Kidney (tissue), 22 donors: ENCODE measurements at places on chromosomes 5 and 9. TPM values are rescaled to one million over a fixed set of nuclear protein-coding genes. Genes with fewer than 3 reads are reported as not detected.

- DNase-seq, result no peak
- no peaks in the 10 kb centered on the region for H3K27me3 ChIP-seq
- H3K4me1 ChIP-seq, result no peaks in the 10 kb centered on the region
- no peak overlapping the region for H3K4me3 ChIP-seq
- peaks cover 4% of the 10 kb centered on the region for H3K36me3 ChIP-seq
Observed at GRCh38 chr5:659496-660263, 33.5 kb downstream of the TPPP start.

GRCh38 chr9:101434998-101435397 is 576 bp downstream of the ALDOB start:
- H3K4me3 ChIP-seq, result peak overlapping the region; percentile 3
- H3K27ac ChIP-seq, result peak overlapping the region; percentile 70
- no peaks in the 10 kb centered on the region for H3K27me3 ChIP-seq
- H3K4me1 ChIP-seq, result no peaks in the 10 kb centered on the region
- no peak for DNase-seq

GRCh38 chr5:135239453-135240282 is 159.4 kb downstream of the MACROH2A1 start:
- DNase-seq, result peak; percentile 72
- no peaks in the 10 kb centered on the region for H3K27me3 ChIP-seq
- H3K36me3 ChIP-seq, result no peaks in the 10 kb centered on the region
- H3K27ac ChIP-seq, result no peak overlapping the region
- H3K4me3 ChIP-seq, result no peak overlapping the region
- H3K4me1 ChIP-seq, result no peaks in the 10 kb centered on the region

DNA sequence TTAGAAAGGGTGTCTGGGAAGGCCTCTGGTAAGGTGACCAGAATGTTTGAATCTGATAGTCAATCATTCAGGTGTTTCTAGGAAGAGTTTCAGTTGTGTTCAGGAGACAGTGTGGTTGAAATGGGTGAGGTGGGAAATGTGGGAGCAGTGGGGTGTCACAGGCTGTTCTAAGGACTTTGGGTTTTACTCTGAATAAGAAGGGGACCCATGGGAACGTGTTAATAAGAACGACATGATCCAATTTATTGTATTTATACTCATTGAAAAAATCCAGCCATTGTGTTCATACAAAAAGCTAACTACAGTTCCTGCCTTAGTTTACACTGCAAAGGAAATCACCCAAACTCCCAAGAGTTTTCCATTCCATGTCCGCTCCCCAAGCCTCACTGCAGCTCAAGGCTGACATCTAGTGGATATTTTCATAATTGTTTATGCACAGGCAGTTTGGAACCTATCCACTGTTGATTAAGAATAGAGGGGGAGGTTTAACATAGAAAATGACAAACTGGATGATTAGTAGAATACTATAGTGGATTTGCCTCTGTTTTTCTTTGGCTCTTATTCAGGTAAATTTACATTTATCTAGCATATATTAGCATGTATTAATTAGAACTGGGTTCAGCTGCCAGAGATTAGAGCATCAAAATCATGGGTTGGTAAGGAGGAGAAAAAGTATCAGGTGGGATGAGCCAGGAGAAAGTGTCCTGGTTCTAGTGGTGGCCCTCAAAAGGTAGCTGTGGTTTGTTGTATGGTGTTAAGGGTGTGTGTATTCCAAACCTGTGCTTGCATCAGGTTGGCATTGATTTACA is 17.7 kb downstream of the CAVIN4 start:
- H3K27me3 ChIP-seq, result no peaks in the 10 kb centered on the region
- no peak overlapping the region for H3K4me3 ChIP-seq
- DNase-seq, result peak; percentile 64
- peaks cover 5% of the 10 kb centered on the region for H3K4me1 ChIP-seq
- H3K27ac ChIP-seq, result no peak overlapping the region

GRCh38 chr9:93968451-93969327 is 13.5 kb upstream of the BARX1 start:
- DNase-seq, result no peak
- no peak overlapping the region for H3K4me3 ChIP-seq
- no peak overlapping the region for H3K27ac ChIP-seq
- H3K4me1 ChIP-seq, result no peaks in the 10 kb centered on the region
- no peaks in the 10 kb centered on the region for H3K27me3 ChIP-seq

- no peak for DNase-seq
- H3K4me3 ChIP-seq, result no peak overlapping the region
- no peaks in the 10 kb centered on the region for H3K27me3 ChIP-seq
- H3K36me3 ChIP-seq, result no peaks in the 10 kb centered on the region
Observed at GRCh38 chr9:34382054-34382453, 5.4 kb upstream of the MYORG start.

DNA sequence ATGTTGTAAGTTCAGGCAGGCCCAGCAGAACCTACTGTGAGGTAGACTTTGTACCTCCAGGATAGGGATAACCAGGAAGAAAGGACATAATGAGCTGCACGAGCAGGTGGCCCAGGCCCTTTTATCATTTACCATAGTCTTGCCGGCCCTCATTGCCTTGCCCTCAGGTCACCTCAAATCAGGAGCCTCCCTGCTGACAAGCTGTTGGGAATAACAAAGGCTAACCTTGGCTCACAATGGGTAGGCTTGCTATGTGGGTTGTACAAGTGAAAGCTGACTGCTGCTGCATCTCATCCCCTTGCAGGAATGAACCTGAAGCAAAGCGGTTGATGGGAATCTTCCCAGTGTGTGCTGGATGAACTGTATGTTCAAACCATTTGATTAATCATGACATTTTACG is 159.5 kb upstream of the ACTBL2 start:
- H3K27me3 ChIP-seq, result no peaks in the 10 kb centered on the region
- H3K4me1 ChIP-seq, result no peaks in the 10 kb centered on the region

- H3K36me3 ChIP-seq, result no peaks in the 10 kb centered on the region
- H3K4me3 ChIP-seq, result peak overlapping the region; percentile 86
- peak overlapping the region; percentile 43 for H3K27ac ChIP-seq
- peaks cover 20% of the 10 kb centered on the region for H3K4me1 ChIP-seq
- no peak for DNase-seq
Observed at GRCh38 chr9:37486256-37486615, 488 bp downstream of the POLR1E start.

GRCh38 chr5:157518963-157519362 is 56.6 kb downstream of the ADAM19 start:
- H3K4me1 ChIP-seq, result no peaks in the 10 kb centered on the region
- DNase-seq, result no peak
- no peaks in the 10 kb centered on the region for H3K27me3 ChIP-seq
- H3K36me3 ChIP-seq, result no peaks in the 10 kb centered on the region
- H3K27ac ChIP-seq, result no peak overlapping the region

DNA sequence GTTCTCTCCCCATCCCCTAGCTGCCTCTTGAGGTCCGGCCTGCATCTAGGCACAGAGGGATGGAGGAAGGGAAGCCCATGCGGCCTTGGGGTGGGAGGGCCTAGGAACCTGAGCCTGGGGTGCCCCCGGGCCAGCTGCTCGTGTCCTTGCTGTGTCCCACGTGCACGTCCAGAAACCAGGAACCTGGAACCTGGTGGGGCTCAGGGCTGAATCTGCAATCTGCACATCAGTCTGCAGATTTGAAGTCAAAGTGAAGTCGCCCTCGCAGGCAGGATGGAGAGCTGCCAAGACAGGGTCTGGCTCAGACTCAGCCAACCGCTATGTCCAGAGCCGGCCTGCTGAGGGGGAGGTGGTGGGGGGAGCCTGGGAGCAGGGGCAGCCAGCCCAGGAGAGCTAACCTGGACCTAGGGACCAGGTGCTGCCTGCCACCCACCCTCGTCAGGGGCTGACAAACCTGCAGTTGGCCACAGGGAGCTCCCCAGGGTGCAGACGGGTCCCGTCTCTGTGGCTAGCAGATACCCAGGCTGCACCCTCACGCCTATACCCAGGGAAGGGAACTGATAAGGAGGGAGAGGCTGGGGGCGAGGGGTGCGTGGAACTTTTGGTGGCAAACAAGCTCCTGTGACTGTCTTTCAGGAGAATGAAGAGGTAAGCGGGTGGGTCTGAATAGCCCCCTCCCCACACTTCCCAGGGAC is 103.5 kb upstream of the SIMC1 start:
- H3K4me1 ChIP-seq, result no peaks in the 10 kb centered on the region
- no peaks in the 10 kb centered on the region for H3K36me3 ChIP-seq
- no peak overlapping the region for H3K27ac ChIP-seq
- no peaks in the 10 kb centered on the region for H3K27me3 ChIP-seq

The OSMR gene
- 118 TPM for total RNA-seq

GRCh38 chr9:71303351-71303750 is 181.9 kb upstream of the TRPM3 start:
- no peaks in the 10 kb centered on the region for H3K36me3 ChIP-seq
- no peak overlapping the region for H3K27ac ChIP-seq
- H3K4me1 ChIP-seq, result no peaks in the 10 kb centered on the region
- H3K4me3 ChIP-seq, result no peak overlapping the region
- no peak for DNase-seq

DNA sequence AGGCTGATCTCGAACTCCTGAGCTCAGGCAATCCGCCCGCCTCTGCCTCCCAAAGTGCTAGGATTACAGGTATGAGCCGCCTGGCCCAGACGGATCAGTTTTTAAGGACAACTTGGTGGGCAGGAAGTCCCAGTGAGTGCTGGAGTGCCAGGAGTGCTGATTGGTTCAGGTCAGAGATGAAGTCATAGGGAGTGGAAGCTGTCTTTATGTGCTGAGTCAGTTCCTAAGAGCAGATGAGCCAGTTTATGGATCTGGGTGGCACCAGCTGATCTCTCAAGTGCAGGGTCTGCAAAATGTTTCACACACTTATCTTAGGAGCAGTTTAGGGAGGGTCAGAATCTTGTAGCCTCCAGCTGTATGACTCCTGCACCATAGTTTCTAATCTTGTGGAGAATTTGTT is 292.1 kb upstream of the ELAVL2 start:
- no peaks in the 10 kb centered on the region for H3K27me3 ChIP-seq
- DNase-seq, result no peak
- no peaks in the 10 kb centered on the region for H3K4me1 ChIP-seq

GRCh38 chr5:139342423-139342723 is 719 bp downstream of the PAIP2 start:
- no peaks in the 10 kb centered on the region for H3K27me3 ChIP-seq
- no peaks in the 10 kb centered on the region for H3K36me3 ChIP-seq
- peak overlapping the region; percentile 97 for H3K4me3 ChIP-seq

- no peaks in the 10 kb centered on the region for H3K27me3 ChIP-seq
- H3K36me3 ChIP-seq, result no peaks in the 10 kb centered on the region
- no peak overlapping the region for H3K4me3 ChIP-seq
- no peaks in the 10 kb centered on the region for H3K4me1 ChIP-seq
- no peak for DNase-seq
Observed at GRCh38 chr5:89936576-89936975, 473.0 kb downstream of the CETN3 start.

The ANKRD31 gene
- 0.38 TPM for total RNA-seq

GRCh38 chr5:115414406-115415142 is 118.1 kb upstream of the CCDC112 start:
- no peak for DNase-seq
- no peaks in the 10 kb centered on the region for H3K36me3 ChIP-seq
- H3K4me1 ChIP-seq, result no peaks in the 10 kb centered on the region

The CHSY3 gene
- 3.0 TPM for total RNA-seq
